ENCODE measurements at places on chromosomes 11 and 22.
A peak's percentile ranks its signal among the peaks of the same experiment; 100 is the strongest.

GRCh38 chr22:23767673-23768548 is at the start of gene CHCHD10:
Gene CHCHD10, minus strand, starts transcription at chr22:23767972. Its CDS starts 98 bp downstream, at chr22:23767874.
- DNase-seq, result peak; percentile 84

DNA sequence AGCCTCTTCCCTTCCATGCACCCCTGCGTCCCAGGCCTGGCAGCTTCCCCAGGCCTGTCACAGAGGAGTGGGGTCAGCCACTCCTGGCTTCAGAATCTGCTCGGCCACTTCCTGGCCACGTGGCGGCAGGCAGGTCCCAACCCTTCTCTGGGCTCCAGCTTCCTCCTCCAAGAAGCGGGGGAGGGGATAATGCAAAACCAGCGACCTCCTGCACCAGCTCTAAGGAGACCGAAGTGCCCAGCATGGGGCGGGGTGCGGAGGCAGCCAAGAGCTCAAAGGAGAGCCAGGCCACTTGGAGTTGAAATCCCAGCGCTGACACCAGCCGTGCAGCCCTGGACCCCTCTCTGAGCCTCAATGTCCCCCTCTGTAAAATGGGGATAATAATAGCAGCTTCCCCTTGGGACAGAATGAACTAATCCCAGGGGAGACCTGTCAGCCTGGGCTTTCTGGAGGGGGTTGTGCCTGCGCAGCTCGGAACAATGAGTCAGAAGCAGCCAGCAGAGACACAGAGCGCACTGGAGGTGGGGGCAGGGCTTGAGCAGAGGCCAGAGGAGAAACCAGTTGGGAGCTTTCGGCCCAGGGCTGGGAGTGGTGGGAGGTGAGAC is 22.8 kb upstream of the PICK1 start:
- DNase-seq, result no peak

DNA sequence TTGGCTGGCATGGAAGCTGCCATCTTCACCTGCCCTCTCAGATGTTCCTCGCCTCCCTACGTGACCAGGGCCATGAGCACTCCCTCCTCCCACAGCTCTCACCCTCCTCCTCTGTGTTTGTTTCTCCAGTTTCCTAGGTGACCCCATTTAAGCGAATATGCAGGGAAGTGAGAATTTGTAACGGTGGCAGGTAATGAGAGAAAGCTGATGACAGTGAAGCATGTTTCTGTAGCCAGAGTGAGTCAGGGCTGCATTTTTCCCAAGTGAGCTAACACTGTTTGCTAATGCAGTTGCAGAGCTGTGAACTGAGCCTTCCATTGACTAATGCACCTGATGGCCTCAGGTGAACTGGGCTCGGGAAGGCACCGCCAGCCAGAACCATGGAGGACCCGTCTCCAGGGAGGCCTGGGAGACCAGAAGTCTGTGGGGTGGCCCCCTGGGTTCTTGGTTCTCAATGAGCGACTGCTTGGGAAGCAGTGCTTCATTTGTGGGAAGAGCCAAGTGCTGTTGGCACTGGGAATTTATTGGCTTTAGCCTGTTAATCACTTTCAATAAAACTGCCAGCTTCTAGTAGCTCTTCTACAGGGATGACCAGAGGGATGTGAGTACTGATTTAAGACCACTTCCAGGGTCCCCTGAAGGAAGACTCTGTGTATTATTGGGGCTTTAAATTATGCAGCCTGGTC is 64.5 kb downstream of the BARX2 start:
- no peak for DNase-seq

- DNase-seq, result no peak
Measured at GRCh38 chr11:78041843-78042440, 18.9 kb upstream of the KCTD14 start.

DNA sequence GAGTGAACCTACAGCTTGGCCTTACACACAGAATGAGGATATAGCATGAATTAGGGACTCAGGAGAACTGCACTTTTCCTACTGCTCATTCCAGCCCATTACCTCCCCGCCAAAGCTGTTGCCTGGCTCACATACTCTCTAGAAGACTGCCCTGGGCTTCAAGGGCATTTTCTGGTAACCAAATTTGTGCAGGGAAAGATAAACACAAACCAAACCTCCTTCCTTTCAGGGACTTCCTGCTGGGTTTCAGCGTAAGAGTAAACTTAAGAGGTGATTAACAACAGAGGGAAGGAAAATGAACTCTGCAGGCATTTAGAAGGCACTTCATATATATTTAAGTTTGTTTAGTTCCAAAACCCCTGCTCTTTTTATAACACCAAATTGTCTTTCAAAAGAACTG is 194.9 kb downstream of the SWAP70 start:
- peak; percentile 20 for DNase-seq

Data from KG1 (cell line).